ENCODE measurements at places on chromosomes 4 and X.

GRCh38 chr4:40579983-40580382 is 49.7 kb downstream of the RBM47 start:
- DNase-seq: peak; percentile 84

GRCh38 chrX:130702867-130703707 is 199.9 kb downstream of the ENOX2 start:
- peak; percentile 59 for DNase-seq

DNA sequence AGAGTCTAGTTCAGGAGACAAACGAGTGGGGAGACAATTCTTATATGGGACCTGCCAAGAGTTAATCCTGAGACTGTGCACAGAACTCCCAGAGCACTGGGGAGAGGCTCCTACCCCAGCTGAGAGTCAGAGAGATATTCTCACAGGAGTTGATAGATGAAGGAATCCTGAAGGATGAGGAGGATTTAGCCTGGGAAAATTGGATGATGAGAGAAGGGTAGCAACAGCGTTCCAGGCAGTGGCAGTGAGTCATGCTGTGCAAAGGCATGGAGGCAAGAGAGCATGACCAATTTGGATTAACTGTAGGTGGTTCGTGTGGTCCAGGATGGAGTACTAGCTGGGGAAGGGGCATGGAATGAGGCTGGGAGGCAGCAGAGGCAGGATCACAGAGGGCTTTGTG is 318.6 kb downstream of the LDB2 start:
- peak; percentile 47 for DNase-seq

GRCh38 chr4:152697284-152698088 is 17.7 kb upstream of the TMEM154 start:
- no peak for DNase-seq

GRCh38 chrX:17376431-17377077 is 1.6 kb downstream of the NHS start:
- DNase-seq: no peak

DNA sequence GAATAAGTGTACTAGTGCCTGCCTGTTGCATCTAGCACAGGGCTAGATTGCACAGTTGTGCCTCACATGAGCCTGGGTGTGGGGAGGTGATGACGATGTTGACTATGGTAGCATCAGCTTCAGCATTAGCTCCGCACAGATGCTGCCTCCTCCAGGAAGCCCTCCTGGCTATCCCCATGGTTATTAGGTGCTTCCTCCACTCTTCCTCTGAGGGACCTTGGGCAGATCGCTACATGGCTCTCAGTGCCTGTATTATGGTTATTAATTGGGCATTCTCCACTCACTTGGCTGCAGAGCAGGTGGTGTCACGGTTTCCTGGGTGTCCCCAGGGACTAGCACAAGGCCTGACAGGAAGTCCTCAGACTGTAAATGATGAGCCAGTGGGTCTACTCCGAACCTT is 325.6 kb downstream of the ARHGAP10 start:
- no peak for DNase-seq

DNA sequence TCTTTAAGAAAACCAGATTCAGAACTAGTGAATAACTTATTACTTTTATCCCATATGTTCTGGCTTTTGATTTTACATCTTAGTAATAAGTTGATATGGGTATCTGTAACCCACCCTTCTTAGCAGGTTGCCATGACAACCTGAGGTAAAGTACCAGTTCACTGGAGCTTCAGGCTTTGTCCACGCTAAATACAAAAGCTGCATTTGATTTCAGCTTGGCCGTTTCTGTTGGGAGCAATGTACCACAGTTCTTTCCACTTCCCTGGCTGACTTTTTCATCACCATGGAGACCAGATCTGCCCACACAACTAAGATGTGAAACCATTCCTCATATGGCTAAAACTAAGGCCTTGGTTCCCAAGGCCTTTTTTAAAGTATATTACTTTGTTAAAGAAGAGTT is 26.1 kb downstream of the KLHL34 start:
- DNase-seq: peak; percentile 3

DNA sequence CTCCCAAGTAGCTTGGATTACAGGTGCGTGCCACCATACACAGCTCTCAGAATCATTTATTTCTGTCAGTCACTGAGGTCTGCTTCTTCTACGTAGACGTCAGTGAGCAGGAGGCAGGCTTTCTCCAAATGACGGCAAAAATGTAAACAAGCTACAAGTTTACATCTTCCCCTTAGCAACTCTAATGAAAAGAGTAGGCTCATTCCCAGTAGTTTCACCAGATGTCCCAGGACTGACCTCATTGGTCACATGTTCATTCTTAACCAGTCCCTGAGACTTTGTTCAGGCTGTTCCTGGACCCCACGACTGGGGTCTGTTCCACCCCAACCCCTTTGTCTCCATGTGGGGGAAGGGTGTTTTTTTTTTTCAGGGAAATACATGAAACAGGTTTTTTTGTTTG is 67.1 kb downstream of the TENM3 start:
- DNase-seq: peak; percentile 46

- DNase-seq: no peak
Measured at GRCh38 chrX:71195964-71196649, 26.9 kb upstream of the GJB1 start.

DNA sequence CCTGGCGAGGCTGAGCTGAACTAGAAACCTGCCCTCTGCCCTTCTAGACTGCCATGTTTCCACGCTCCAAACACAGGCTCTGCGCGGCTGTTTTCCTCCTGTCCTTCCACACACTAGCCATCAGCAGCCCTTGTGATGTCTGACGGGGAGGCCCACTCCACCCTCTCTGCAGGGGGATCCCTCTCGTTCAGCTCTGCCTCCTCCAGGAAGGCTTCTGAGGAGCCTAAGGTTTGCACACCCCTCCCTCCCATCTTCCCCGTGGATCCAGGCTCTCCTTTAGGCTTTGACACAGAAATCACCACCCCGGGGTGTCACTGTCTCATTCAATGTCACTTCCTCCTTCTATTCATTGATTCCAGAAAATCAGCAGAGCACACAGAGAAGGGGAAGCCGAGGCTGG is 38.6 kb upstream of the CRMP1 start:
- no peak for DNase-seq

Data from AG10803 (cell line).